ENCODE measurements at places on chromosomes 16 and 17.

- DNase-seq, result no peak
These were observed 82.9 kb downstream of the LMF1 start for GRCh38 chr16:887846-888245.

GRCh38 chr17:53039981-53040380 is 782.7 kb upstream of the KIF2B start:
- no peak for DNase-seq

DNA sequence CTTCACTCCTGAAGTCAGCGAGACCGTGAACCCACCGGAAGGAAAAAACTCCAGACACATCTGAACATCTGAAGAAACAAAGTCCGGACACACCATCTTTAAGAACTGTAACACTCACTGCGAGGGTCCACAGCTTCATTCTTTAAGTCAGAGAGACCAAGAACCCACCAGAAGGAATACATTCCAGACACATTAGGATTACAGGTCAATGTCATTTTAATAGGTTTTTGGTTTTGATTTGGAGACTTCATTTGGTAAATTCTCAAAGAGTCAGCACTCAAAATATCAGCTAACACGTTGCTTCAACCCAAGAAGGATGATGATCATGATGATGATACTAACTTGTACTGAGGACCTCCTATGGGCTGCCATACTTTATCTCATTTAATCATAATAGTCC is 7.6 kb upstream of the BMERB1 start:
- no peak for DNase-seq

DNA sequence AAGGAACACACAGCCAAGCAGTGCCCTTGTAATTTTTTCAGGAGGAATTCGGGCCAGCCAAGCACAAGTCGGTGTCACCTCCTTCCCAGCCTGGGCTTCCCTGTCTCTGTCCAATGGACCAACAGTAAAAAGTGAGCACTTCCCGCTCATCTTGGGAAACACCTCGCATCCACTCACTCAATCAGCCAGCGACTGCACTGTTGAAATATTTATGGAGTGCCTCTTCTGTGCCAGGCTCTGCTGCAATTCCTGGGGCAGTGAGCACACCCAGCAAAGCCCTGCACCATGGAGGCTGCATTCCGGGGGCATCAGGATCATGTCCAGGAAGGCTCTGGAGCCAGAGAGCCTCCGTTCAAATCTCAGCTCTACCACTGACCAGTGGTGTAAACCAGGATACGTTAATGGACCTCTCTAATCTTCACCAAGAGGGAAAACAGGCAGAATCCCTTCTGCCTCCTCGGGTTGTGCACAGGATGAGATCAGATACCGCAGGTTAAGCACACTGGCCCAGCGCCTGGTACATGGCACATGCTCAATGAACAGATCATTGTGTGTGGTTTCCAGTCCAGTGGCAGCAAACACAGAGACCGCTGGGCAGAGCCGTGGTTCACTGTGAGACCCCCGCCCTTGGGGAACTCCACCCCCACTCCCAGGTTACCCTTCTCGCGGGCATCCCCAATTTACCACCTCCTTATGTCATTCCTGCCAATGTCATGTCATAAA is 194.3 kb downstream of the ZNF423 start:
- no peak for DNase-seq

DNA sequence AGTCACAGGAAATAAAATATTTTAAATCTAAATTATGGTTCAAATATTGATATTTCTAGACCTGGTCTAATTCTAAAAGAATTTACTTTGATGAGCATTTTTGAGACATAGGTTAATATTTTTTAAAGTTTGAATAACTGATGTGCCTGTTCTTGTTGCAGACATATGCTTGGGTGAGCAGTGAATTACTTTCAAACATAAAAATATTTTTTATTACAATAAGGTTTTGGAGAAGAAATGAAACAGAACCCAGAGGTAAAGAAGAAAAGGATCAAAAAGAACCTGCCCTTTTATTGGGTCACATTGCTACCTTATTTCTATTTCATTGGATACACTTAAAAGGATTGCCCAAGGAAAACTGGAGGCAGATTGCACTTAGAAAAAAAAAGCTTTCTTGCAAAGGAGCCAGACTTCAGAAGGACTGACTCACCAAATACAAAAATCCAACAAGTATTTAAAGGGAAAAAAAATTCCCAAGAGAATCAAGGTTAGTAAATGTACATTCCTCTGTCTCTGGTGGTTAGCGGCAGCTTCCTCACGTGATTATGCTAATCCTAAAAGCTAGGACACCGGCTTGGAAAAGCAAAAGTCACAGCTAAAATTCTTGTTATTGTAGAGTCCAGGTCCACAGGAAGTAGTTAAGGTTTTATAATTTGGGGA is 18.5 kb downstream of the ENPP7 start:
- peak; percentile 59 for DNase-seq

DNA sequence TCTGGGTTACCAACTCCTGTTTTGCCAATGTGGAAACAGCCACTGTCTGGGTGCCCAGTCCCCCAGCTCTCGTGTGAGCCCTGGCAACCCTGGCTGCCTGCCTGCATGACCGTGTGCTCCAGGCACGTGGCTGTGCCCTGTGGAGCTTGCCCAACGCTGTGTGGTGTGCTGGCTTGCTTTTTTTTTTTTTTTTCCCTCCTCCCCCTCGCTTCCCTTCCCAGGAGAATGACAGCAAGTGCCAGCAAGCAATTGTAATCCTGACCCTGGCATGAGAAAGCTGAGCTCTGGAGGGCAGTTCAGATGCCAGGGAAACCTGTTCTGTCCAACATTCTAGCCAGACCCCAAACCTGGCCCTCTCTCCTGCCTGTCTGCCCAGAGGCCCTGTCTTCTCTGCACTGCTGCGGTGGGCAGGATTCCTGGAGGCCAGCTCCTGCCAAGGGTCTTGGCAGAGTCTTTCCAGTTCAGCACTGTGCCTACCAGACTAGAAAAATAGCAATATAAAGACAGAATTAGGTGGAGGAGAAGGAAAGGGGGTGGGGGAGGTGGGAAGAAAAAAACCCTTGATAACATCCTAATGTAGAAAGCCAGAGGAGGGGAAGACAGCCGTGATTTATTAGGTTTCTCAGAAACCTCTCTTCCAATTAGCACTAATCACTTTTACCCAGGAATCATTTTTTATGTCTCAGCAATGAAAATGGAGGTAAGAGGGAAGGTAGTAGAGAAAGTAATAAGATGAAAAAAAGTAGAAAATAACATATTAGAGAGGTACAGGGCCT is 9.0 kb downstream of the HLF start:
- no peak for DNase-seq

- DNase-seq, result no peak
These were observed 320.8 kb downstream of the HAPSTR1 start for GRCh38 chr16:9412031-9412914.

- DNase-seq, result no peak
These were observed 1.2 kb downstream of the CACNA1G start for GRCh38 chr17:50561746-50562141.

GRCh38 chr16:85627526-85628264 is 14.6 kb downstream of the GSE1 start:
- DNase-seq, result no peak

DNA sequence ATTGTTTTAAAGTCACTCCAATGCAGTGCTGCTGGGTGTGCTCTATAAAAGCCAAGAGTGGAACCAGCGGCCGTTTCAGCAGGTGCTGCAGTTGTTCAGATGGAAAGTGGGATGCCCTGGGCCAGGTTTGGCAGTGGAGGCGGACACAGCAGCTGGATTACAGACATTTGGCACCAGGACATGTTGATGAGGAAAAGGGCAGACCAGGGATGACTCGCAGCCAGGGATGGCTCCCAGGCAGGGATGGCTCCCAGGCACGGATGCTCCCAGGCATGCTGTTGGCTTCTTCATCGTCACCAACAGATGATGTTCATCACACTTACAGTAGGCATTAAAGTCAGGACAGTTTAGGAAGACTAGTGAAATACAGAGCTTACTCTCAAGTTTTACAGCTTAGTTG is 10.0 kb downstream of the GAN start:
- DNase-seq, result no peak

DNA sequence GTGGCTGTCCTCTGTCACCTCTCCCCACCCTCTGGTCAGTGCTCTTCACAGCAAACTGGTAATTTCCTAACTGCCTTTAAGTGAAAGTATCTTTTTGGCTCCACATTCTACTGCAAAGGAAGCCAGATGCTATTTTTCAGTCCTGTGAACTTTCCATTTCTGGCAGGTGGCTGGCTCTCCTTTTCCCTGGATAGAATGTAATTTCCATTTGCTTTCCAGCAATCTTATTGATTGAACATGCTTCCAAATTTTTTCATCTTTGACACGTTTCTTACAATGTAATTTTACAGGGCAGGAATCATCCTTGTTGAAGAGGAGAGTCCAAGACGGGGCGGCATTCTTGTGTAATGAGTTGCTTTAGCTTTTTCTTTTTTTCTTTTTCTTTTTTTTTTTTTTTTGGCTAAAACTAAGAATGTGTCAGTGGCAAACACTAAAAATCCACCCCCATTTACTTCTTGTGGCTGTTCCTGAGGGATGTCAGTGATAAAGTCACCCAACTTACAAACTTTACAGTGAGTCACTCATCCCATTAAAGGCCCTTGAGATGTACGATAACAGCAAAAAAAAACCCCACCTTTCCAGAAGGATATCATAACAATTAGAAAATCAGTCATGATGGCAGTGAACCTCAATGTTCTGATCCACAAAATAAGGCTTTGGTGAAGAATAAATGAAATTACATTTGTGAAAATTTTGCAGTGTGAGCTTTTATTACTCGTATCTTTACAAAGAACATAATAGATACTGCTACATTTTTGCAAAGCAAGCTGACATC is 29.4 kb upstream of the PRKCA start:
- peak; percentile 71 for DNase-seq

- DNase-seq, result no peak
These were observed 56.8 kb downstream of the BEAN1 start for GRCh38 chr16:66483689-66484452.

All from AG09309 (cell line).